AG09319 (cell line): ENCODE measurements at places on chromosomes 3 and 15.

DNA sequence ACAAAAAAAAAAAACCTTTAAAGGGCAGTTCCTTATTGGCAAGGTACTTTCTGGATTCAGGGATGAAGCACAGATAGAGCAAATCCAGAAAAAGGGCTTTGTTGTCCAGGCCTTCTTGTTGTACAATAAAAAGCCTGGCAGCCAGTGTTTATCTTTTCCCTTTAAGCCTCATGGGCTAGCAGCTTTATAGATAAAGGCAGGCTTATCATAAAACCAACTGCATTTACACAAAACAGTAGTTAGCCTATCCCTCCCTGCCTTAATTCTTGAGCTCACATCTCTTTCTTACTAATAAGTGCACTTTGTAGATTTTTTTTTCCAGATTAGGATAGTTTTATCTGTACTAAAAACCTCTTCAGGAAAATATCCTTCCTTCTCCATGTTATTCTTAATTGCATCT lies 662.8 kb upstream of the CCDC54 start:
- DNase-seq: no peak

DNA sequence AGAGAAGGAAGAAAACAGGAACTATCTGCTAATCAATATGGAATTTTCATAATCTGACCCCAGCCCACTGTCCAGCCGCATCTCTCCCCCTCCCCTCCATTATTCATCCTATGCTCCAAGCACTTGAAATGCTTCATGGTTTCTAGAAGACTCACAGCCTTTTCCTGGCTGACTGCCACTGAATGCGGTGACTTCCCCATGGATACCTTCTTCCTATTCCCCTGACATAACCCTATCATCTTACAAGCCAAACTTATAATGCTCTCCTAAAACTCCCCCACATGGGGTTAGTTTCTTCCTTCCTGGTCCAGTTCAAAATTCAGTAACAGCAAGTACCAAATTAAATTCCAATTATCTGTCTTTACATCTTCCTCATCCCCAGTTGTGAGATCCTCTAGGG lies 31.2 kb upstream of the PTX3 start:
- DNase-seq: no peak

- DNase-seq: no peak
These were observed 121.3 kb upstream of the SOX14 start for GRCh38 chr3:137642831-137643230.

DNA sequence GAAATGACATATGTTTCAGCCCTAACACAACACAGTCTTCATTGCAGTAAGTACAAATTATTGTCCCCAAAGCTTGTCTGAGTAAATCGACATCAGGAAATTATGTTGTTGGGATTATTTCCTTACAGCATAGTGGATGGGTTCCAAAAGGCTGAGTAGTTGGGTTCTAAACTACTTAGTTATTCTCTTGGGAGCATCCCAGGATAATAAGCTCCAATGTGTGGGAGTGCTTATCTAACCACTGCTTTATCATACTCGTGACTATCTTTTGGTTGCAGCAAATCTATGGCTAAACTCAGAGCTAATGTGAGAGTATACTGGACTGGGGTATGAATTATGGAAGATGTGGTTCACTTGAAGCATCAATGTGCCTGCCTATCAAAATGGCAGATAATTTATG lies 128.5 kb downstream of the RBMS3 start:
- no peak for DNase-seq

DNA sequence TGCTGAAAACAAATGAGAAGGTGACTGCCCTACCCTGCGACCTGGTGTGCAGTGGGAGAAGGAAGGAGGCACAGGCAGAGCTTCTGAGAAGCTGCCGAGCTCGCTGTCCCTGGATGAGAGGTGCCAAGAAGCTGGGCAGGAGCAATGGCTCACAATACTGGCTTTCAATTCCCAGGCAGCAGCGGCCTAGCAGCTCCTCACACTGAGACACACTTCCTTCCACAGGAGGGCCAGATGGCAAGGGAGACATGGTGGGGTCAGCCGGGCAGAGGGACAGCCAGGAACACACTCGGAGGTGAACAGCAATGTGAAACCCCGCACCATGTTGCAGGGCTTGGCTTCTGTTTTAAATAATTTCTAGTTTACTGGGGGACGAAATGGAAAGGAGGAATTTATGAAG lies 314.6 kb downstream of the EPHB1 start:
- no peak for DNase-seq

GRCh38 chr3:159856590-159857104 lies 132.0 kb upstream of the IL12A start:
- DNase-seq: no peak

DNA sequence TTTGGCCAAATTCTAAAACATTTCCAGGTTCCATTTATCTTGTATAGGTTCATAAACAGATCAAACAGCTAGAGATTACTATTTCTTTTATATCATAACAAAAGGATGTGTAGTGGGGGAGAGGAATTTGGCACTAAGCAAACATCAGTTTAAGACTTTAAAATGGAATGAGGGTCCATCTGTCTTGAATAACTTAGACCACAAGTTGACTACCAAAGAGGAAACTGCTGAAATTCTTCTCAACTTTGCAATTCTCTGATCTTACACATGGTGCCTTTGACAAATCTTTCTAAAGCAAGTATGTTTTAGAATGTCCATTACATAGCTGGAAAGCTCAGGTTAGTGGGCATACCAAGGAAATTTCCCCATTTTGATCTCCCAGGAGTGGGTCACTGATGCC lies 140.5 kb upstream of the ADAMTS9 start:
- DNase-seq: no peak

GRCh38 chr3:39339086-39339485 lies 9.6 kb downstream of the CCR8 start:
- DNase-seq: no peak

GRCh38 chr3:10702961-10703740 lies 112.9 kb upstream of the SLC6A11 start:
- DNase-seq: no peak

DNA sequence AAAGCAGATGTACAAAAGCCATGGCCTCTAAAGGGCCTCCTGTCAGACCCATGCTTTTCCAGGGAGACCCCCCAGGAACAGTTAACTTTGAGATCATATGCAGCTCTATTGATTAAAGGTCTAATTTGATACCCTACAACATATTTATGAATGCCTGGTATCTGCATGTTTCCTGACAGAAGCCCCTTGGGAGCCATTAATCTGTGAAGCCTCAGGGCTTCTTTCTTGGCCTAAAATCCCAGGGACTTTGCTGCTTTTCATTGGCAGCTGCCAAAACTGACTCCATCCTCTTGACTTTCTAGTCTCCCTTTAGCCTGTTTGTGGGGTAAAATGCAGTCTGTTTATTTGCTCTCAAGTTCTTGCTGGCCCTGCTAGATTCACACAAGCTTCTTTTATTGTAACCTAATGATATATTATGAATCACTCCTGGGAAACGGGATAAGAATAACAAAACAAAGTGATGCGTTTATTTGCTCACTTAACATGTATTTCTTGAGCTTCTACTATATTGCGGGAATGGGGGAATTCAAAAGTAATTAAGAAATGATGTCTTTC lies 257.0 kb downstream of the LSAMP start:
- DNase-seq: no peak
